ENCODE measurements at places on chromosomes 11 and 22.
A peak's percentile ranks its signal among the peaks of the same experiment; 100 is the strongest.

- no peak for DNase-seq
These were observed 14.1 kb downstream of the FAM181B start for GRCh38 chr11:82719361-82720105.

DNA sequence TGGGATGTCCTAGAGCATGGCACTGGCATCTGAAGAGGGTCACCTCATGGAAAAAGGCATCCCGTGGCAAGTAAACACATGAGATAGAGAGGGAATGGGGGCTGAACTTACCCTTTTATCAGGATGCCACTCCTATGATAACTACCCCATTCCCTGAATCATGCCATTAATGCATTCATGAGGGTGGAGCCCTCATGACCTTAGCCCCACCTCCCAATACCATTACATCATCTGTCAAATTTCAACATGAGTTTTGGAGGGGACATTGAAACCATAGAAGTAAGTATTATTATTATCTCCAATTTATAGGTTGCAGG lies 65.2 kb downstream of the MTNR1B start:
- no peak for DNase-seq

DNA sequence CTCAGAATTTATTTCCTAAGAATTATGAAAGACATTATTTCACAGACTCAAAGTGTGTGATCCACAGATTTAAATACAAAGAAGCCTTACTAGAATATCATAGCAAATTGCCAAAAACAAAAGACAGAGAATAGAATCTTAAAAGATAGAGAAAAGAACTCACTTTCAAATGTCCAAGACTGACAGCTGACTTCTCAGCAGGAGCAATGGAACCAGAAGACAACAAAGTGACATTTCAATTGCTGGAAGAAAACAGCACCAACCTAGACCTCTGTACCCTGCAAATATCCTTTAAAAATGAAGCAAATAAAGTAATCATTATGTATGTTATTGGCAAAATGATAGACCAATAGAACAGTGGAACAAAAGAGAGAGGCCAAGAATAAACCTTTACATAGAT lies 109.2 kb downstream of the TTC17 start:
- no peak for DNase-seq

- DNase-seq = peak; percentile 22
These were observed 8.8 kb downstream of the RIN1 start for GRCh38 chr11:66327171-66328030.

GRCh38 chr11:109667719-109668118 lies 245.7 kb downstream of the C11orf87 start:
- DNase-seq = no peak

- DNase-seq = no peak
These were observed 8.0 kb upstream of the COMT start for GRCh38 chr22:19933341-19934241.

DNA sequence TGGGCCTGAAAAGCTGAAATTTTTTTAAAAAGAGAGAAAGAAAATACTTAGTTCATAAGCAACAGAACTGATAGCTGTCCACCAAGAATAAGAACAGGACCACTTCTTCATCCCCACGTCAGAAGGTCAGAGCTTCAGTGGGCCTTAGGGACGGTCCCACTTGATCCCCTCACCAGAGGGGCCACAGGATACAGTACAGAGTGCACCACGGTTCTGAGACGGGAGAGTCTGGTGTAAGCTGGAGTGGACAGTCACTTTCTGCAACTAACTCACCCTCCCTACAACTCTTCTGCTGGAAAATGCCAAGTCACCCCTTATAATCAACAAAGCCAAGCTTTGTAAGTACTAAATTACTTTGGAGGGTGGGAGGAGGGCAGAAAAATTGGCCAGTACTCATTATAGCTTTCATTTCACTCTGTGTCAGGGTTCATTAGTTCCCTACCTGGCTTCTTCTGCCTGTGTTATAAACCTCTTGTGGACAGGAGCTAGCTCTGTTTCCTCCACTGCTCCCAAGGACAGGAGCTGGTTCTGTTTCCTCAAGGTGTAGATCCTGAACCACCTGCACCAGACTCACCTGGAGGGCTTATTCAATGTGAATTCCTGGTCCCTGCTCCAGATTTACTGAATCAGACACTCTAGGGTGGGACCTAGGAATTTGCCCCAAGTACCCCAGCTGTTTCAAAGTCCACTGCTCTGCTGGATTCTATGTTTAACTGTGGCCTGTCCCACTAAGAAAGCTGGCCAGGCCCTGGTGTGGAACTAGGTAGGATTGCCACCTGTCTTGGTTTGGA lies 39.6 kb downstream of the SCGB1A1 start:
- no peak for DNase-seq

- DNase-seq = no peak
These were observed 71.3 kb downstream of the ETS1 start for GRCh38 chr11:128515826-128516778.

GRCh38 chr11:74004759-74005615 lies 3.9 kb downstream of the UCP3 start:
- no peak for DNase-seq

DNA sequence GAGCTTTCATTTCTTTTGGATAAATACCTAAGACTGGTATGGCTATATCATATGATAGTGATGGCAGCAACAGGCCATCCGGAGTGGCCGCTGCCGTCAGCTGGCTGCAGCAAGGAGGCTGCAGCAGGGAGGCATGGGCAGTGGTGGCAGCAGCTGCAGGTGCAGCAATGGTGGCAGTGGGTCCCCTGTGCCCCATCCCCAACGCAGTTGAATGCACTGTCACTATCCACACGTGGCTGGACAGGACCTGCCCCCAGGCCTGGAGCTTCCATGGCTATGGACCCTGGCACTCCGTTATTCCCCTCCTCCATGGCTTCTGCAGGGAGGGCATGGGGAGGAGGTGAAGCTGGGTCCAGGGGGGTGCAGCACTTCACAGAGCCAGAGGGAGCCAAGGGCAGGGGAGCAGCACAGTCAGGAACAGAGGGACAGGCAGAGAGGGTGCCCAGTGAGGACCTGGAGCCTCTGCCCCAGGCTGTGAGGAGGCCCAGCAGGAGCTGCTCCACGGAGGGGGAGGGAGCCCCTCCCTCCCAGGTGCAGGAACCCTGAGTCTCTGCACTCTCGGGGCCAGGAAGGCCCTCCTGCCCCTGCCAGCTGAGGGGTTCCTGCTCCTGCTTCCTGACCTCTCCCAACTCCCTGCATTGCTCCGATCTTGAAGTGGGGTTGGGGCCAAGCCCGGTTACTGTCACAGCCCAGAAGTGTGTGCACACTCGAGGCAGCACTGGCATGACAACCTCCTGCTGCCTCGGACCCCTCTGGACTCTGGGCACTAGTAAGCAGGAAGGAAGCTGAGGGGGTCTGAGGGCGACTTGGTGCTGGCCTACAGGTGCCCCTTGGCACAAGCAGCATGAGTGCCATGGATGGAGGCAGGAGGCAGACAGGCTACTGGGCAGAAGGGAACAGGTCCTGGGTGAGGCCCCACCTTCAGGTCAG lies 466.3 kb downstream of the GUCY1A2 start:
- no peak for DNase-seq

GRCh38 chr11:132681971-132682370 lies 850.3 kb downstream of the OPCML start:
- no peak for DNase-seq

- DNase-seq = no peak
These were observed 9.5 kb downstream of the FOLR3 start for GRCh38 chr11:72144807-72145565.

DNA sequence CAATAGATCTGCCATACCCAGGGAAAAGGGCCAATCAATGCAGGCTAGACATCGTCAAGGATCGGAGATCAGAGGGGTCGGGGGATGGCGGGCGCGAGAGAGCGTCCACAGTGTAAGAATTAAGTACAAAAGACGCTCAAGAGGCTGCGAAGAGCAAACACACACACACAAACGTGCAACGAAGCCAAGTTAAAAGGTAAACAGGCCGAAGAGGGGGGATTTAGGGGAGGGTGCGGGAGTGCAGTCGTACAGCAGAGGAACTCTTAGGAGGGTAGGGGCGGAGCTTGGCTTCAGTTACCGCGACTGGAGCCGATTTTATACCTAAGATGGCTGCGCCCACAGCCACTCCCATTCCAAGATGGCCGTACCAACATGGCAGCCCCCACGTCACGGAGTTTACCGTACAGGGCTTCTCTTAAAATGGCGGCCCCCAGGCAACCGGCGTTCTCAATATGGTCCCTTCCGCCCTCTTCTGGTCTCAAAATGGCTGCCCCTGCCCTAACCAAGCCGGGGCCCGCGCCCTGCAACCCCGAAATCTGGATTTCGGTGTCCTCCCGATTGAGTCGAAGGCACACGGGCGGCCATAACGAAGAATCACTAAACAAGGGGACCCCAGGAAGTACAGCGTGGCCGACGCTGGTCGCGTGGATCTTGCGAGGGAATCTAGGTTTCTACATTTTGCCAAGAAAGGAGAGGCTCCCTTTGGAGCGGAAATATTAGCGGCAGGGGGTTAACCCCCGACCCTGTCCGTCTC lies 1.9 kb downstream of the GNG3 start:
- DNase-seq = peak; percentile 89

DNA sequence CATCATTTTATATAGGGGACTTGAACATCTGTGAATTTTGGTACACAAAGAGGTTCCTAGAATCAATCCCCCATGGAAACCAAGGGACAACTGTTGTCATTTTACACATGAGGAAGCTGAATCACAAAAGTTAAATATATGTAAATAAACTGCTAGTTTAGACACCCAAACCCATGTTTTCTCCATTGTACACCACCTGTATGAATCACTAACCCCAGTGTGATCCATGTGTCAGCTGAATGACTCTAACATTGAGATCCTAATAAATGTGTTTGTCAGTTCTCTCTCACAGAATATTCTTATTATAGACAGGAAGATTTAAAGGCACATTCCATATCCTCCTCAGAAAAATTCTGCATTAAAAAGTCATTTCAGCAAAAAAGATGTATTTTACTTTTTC lies 83.3 kb downstream of the ATG16L2 start:
- DNase-seq = no peak

DNA sequence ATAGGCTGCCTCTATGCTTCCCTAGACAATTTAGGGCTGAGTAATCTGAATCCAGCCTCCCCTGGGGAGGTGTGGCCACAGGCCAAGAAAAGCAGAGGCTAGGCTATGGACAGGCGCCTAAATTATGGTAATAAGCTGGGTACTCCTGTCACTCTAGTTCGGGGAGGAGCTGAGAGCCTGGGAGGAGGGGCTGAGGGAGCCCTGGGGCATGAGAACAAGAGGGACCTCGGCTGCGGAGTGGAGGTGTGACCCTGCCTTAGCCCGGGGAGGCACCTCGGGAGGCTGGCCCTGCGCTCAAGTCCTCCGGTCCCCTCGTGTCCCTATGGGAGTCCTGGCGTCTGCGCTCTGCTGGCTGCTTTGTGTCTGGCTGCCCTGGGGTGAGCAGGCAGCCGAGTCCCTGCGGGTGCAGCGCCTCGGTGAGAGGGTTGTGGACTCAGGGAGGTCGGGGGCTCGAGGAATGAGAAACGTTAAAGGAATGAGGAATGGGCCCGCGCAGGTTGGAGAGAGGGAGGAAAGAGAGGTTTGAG lies at the start of gene OTOG:
Gene OTOG (plus strand): TSS at position 209 of the 527 bp plus-strand sequence. CDS start 114 bp downstream, at position 323.
- DNase-seq = no peak

- DNase-seq = no peak
These were observed 113.7 kb upstream of the NAV2 start for GRCh38 chr11:19598876-19599486.

DNA sequence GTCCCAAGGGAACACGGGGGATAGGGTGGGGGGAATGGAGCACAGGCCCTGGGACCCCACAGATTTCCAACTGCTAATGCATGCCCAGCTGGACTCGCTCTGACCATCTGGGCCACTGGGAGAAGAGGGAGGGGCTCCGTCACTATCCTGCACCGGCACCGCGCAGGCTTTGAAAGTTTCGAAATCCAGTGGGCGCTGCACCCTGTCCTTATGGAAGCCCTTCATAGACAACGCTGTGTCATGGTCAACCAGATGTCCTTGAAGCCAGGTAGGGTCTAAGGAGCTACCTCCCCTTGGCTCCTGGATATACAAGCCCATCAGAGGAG lies 30.1 kb downstream of the LRRC10B start:
- no peak for DNase-seq

DNA sequence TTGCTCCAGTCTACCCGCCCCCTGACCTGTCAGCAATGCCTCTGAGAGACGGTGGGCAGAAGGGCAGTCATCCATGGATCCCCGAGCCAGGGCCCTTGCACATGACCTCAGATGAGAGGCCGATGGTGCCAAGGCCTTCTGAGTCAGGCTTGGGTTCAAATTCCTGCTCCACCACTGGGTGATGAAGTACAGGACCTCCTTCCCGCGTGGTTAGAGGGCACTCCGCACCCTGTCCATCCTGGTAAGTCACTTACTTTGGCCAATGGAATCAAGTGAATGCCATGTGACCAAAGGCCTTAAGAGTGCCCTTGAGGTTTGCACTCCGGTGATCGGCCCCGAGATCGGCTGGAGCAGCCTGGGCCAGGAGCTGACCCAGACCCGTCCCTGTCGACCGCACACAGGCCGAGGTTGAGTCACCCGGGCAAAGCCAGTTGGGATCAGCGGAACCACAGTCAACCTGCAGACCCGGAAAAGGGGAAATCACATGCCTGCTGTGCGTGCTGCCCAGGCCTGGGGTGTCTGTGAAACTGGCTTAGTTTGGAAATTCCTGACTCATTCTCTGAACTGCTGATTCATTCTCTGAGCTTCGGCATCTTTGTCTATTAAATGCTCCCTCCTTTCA lies 48.9 kb downstream of the RTL6 start:
- no peak for DNase-seq

- DNase-seq = no peak
These were observed 227.6 kb upstream of the PITPNB start for GRCh38 chr22:28146401-28147314.

GRCh38 chr11:96126917-96127595 lies 203.1 kb upstream of the MTMR2 start:
- DNase-seq = no peak

- DNase-seq = no peak
These were observed 48.6 kb upstream of the SLC22A12 start for GRCh38 chr11:64542172-64543125.

DNA sequence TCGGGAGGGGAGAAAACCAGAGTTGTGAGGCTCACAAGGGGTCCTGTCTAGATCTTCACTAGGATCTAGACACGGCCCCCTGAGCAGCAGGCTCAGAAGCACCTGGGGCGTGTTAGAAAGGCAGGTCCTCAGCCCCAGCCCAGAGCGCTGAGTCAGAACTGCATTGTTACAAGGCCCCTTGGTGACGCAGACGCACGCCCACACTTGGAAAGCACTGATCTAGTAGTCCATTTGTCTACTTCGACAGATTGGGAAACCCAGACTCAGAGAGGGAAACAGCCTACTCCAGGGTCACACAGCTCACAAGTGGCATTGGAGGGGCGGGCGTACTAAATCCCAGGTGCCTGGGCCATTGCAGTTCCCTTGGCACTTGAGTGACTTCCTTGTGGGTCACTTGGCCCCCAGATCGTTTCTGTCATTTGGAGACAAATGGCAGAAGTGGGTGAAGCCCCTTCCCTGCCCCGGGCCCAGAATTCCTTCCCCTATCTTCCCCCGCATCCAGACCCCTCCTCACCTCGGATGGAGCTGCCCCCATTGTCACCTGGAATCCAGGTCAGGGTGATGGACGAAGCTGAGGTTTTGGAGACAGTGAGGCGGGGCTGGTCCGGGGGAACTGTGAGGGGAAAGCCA lies 110.8 kb downstream of the CEP164 start:
- DNase-seq = no peak

DNA sequence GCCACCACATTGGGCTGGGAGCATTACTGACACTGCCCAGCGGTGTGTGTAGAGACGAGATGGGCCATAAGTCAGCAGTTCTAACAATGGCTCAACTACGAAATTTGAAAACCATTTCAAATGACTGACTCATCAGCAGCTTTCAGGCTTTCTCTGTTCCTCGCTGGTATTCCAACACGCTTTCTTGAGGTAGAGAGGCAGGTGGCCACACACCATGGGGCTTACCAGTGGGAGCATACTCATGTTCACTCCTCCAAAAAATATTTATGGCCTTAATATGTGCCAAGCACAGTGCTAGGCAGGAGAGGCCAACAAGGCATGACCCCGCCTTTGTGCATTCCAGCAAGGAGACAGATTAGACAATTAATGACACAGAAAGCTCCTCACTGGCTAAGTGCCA lies 20.3 kb downstream of the ARFGAP2 start:
- DNase-seq = no peak
